ENCODE measurements at places on chromosomes 3 and 15.

- DNase-seq, result no peak
Observed at GRCh38 chr3:155443815-155444214, 150.3 kb upstream of the STRIT1 start.

DNA sequence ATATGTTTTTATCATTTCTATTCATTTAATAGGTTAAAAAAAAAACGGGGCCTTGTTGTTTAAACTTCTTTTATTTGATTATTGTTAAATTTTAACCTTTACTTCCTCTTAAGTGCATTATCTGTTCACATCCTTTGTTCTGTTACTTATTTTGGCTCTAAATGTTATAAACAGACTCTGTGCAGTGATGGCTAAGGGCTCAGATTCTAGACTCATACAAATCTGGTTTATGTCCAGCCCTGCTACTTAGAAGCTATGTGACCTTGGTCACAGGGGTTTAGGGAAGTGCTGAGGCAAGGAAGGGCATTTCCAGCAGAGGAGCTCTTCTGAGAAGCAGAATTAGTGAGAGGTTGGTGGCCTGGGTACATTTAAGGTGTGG, 55.3 kb upstream of the VILL start:
- no peak for DNase-seq

- no peak for DNase-seq
Observed at GRCh38 chr3:45777746-45778386, 18.5 kb downstream of the SLC6A20 start.

GRCh38 chr3:172946061-172946460, 195.0 kb downstream of the SPATA16 start:
- no peak for DNase-seq

DNA sequence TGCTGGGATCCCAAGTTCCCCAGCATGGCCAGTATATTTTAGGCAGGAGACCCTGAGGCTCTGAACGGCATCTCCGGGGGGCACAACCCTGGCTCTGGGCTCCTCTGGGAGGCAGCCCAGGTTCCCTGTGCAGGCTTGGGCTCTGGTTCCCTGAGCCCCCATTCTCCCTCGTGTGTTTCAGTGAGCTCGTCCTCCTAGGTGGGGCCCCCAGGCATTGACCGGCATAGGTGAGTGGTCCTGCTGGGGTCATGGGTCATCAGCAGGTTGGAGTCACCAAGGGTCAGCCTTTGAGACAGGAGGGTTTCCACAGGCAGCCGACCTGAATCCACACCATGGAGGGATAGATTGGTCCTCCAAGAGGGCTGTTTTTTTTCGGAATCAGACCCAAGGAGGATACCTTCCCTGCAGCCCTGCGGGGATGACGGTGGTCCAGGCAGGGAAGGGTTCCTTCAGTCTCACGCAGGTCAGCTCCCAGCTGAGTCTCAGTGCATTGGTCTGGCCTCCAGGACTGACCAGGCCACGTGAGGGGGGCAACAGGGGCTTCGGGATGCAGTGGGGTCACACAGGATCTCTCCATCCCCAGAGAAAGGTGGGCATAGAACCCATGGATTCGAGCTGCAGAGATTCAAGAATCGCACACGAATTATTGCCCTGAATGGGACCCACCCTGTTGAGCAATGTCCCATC, 226.0 kb downstream of the SNRPN start:
- DNase-seq, result no peak

DNA sequence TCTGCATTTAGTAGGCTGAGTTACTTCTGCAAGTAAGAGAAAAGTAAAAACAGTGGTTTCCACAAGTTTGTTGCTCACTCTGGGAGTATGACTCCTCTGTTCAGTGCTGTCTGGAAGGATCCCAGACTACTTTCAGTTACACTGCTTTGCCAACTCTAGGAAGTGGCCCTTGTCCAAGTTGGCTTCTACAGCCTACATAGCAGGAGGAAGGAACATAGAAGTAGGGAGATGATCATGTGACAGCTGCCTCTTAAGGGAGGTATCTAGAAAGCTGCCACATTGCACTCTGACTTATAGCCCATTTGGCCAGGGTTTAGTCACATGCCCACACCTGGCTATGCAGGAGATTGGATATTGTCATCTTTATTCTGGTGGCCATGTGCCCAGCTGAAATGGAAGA, 298.1 kb downstream of the NSUN3 start:
- no peak for DNase-seq

GRCh38 chr3:18655827-18656226, 230.7 kb upstream of the SATB1 start:
- no peak for DNase-seq

DNA sequence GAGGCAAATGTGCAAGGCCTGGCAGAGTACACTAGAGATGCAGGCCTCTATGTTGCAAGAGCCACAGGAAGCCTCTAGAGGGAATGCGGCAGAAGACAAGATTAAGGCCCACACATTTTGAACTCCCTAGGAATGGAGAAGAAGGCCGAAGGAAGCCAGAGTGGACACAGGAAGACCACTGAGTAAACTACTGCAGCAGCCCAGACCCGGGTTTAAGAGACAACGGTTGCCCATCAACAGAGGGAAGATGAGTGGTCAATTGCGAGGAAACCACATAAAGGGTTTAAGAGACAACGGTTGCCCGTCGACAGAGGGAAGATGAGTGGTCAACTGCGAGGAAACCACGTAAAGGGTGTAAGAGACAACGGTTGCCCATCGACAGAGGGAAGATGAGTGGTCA, 14.6 kb downstream of the CHSY1 start:
- DNase-seq, result no peak

DNA sequence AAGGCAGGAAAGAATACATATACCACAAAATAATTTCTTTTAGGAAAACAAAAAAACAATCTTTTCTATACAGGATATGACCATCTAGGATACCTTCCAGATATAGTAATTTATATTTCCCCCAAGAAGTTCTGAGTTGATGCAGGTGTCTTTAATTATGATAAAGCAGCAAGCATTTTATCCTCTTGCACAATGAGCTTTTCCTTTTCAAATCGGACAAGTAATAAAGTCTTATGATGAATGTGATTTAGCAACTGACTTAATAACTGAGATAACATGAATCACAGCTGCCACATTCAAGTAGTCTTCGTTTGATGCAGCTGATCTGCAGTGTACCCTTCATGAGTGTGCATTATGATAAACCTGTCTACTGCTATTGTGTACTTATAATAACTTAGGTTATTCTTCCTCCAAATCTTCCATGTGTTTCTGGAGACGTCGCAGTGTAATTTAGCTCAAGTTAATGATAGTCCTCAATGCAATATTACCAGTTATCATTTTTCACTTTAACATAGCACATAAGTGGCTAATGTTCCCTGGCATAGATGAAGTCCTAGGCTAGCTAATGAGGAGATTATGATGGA, 260.3 kb upstream of the MRPL3 start:
- DNase-seq, result no peak

DNA sequence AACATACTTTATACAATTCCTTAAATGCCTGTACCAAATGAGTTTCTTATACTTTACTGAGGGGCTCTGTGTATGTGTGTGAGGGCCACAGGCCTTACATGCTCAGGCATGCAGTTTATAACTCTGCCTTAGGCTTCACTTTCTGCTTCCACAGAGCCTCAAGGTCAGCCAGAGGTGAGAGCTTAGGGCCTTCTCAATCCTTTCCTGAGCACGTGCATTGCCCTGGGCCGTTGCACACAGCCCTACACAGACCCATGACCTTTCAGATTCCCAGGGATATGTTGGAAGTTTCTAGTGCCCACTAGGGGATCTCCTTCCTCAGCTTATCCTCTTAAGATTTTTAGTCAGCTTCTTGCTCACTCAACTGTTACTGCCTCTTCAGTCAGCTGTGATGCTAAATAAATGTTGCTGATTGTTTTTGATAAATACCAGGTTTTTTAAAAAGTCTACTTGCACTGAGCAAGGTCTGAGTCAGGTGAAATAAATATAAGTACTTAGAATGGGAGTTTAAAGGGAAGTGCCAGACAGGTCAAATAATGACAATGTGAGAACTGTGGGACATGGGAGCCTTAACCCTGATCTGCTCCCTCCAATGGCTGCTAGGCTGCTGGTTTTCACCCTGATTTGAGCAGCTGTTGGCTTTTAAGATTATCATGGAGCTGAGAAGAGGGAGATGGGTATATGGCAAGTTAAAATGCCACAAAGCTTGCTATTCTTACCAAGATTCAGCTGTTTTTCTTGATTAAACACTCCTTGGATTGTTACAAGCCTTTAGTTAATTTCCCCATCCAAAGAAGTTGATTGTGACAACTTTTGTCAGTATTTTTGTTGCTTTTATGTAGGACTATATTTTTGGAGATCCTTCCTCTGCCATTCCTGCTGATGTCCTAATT, 169.5 kb downstream of the PLD1 start:
- DNase-seq, result no peak

GRCh38 chr15:73483053-73483452, 40.1 kb downstream of the REC114 start:
- DNase-seq, result no peak

DNA sequence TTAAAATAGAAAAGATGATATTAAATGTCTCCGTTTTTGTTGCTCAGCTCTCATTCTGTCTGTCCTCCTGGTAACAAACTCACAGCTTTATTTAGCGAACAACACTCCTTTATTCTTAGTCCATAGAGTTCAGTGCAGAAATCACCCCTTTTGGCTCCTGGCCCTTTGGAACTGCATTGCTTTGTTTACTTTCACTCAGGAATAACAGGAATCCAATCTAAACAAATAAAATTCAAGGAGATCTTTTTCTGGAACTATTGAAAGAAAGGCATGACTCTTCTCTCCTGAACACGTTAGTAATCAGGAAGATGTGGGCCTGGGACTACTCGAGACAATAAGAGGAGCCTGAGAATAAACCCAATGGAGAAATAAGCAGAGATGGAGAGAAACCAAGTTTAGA, 409.2 kb downstream of the DIPK2A start:
- DNase-seq, result no peak

DNA sequence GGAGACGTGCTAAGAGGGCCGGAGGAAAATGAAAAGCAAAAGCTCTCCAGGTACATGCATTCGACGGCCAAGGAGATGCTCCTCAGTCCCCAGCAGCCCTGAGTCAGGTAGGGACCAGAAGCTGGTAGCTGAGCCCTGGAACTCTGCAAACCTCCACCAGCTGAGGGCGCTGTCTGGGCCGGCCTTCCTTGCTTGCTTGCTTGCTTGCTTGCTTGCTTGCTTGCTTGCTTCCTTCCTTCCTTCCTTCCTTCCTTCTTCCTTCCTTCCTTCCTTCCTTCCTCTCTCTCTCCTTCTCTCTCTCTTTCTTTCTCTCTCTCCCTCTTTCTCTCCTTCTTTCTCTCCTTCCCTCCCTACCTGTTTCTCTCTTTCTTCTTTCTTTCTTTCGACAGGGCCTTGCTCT, 94.6 kb upstream of the RASGRF1 start:
- DNase-seq, result no peak

- no peak for DNase-seq
Observed at GRCh38 chr15:70569091-70569713, 194.2 kb downstream of the UACA start.

DNA sequence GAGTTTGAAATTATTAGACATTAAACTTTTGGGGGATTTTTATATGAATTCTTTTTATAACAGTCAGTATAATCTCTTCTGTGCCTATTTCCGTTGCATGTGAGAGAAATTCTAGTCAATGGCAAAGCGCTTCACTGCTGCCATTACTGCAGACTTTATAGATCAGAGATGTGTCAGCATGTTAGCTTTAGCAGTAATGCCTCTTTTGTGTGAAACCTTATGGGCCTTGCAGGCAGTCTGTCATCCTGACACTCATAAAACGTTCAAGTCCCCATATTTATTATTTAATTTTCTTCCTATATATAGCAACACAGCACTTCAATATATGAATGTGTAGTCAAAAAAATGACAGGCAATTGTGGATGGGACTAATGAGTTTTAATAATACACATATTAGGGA, 191.0 kb downstream of the NLGN1 start:
- DNase-seq, result peak; percentile 5

GRCh38 chr3:116161575-116162525, 283.4 kb downstream of the LSAMP start:
- no peak for DNase-seq

DNA sequence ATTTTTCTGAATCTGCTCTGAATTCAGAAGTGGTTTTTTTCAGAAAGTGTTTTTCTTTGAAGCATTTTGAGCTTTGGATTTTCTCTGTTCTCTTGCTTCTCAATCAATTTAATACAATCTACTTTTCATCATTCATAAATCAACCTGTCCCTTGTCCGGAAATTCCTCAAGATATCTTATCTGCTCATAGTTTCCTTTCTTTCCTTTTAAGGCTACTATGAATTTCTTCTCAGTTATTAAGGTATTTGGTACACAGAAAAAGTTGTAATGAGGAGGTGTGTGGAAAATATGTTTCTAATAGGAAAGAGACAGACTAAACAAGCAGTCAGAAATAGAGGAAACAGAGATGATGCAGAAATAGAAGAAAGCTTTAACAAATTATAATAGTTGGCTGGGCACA, 14.4 kb downstream of the CGGBP1 start:
- DNase-seq, result no peak

DNA sequence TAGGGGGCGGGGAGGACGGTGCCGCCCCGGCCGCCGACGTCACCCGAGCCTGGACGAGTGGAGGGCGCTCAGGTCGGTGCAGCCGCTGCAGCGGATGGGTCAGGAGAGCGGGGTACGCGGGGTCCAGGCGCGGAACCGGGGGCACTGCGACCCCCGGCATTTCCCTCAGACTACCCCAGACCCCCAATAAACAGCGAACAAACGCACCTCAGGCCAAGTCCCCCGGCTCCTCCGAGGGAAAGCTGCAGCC, 78.9 kb downstream of the IQSEC1 start:
- DNase-seq, result no peak

DNA sequence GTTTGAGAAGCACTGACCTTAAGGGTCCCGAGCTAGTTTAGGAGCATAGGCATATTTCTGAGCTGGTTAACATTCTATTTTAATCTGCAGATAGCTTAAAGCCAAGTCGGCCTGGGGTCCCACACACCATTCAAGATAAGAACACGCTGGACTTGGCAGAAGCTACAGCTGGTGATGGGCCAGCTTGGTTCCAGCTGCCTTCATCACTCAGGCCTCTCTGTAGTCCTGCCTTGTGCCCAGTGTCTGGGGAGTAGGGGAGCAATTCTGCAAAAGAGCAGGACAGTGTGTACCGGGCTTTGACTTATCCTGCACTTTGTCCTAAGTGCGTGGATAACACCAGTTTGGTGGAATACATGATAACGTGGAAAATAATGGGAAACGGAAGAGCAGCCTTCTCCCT, 164.5 kb downstream of the MEGF11 start:
- DNase-seq, result no peak

- DNase-seq, result no peak
Observed at GRCh38 chr15:63559753-63560152, 37.4 kb upstream of the FBXL22 start.

DNA sequence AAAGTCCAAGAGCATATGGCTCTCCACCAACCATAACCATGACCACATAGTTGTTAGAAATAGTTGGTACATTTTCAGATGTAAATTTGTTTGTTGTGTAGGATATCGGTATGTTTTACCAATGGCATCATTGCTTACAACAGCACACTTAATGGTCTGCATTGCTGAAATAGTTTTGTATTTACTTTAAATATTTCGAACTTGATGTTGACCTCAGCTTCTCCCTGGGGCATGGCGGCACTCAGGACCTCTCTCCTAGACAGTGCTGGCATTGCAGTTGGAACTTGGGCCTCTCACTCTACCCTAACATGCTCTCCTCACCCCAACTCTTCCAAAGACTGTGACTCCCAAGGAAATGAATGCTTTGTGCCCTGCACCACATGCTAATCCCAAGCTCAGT, 5.0 kb downstream of the SLC22A13 start:
- DNase-seq, result no peak
